ENCODE measurements at places on chromosomes 1 and 21.

GRCh38 chr1:21594935-21595897 lies 73.9 kb downstream of the RAP1GAP start:
- DNase-seq: peak; percentile 36

DNA sequence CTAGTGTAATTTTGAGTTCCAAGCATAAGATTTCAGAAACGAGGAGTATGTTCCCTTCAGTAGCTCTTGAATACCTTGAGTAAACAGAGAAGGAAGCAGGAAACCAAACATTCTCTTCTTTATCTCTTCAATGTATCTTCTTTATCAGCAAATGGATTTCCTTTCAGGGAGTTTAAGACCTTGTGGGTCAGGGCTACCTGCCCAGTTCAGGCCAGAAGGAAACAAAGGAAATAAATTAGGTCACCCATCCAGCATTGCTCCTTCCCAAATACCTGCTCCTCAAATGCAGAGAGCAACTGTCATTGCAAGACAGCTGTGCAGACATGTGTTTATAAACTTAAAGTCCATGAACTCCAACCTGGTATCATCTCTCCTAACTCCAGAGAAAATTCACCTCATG lies 130.1 kb upstream of the SOD1 start:
- no peak for DNase-seq

DNA sequence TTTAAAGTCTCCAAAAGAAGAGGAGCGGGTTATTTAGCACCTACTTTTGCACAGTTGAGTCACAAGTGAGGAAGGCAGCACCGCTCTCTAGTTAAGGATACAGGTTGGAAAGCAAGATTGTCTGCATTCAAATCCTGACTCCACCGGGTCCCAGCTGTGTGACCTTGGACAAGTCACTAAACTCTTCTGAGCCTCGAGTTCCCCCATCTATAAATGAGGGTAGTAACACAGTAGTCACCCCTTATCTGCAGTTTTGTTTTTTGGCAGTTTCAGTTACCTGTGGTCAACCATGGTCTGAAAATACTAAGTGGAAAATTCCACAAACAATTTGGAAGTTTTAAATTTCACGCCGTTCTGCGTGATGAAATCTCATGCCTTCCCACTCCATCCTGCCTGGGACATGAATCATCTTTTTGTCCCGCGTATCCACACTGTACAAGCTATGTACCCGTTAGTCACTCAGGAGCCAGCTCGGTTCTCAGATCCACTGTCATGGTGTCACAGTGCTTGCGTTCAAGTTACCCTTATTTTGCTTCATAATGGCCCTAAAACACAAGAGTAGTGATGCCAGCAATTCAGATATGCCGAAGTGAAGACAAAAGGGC lies 49.4 kb downstream of the CAPZB start:
- peak; percentile 71 for DNase-seq

DNA sequence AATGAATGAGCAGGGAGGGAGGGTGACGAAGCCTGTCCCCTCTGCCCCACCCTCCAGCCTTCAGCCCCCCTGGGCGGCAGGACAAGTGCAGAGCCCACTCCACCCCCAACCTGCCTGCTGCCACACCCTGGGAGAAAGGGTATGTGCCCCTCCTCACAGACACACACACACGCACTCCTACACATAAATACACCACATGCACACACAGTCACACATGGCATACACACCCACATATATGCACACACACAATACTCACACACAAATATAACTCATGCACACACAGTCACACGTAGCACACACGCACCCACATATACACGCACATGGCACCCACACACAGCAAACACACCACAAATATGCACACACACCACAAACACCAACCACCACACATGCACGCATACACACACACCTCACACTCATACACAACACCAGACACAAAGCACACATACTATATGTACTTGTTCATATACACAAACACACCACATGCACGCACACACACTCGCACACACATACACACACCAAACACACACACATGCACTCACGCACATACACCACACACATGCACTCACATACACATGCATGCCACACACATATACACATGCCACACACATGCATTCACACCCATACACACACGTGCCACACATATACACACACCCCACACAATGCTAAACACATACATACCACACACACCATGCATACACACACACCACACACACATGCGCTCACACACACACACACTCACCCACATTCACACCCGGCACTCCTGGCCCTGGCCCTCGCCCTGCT lies 16.4 kb downstream of the ITGB2 start:
- no peak for DNase-seq

DNA sequence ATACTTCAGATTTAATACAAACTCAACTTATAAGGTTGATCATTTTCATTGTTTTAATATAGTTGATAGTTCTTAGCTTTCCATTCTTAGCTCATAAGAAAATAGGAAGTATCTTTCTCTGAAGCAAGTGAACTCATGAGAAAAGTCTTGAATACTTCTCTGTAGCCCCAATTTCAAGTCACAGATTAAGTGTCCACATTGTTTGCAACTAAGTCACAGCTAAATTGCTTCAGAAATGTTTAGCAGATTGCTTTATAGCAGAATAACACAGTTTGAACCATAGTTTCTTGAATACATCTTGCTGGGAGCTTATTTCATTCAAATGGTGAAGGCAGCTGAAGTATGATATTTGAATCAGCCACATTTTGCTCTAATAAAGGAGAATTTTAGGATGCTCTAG lies 10.6 kb upstream of the PKN2 start:
- no peak for DNase-seq

GRCh38 chr1:117026361-117026760 lies 24.8 kb downstream of the CD101 start:
- no peak for DNase-seq

DNA sequence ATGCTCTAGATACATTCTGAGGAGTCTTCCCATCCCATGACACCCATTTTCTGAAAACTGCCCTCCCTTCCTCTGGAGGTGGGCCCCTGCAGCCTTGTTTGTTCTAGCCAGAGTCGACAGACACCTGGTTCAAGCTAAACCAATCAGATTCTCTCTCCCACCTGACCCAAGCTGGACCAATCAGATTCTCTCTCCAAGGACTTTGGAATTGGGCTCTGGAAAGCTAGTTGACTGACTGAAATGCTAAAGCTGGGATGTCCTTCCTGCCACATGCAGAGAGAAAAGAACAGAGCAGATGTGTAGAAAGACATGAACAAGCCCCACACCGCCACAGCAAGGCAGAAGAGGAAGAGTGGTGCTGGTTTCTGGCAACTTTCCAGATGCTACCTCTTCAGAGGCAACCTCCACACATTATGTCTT lies 24.6 kb downstream of the ASAP3 start:
- DNase-seq: no peak

DNA sequence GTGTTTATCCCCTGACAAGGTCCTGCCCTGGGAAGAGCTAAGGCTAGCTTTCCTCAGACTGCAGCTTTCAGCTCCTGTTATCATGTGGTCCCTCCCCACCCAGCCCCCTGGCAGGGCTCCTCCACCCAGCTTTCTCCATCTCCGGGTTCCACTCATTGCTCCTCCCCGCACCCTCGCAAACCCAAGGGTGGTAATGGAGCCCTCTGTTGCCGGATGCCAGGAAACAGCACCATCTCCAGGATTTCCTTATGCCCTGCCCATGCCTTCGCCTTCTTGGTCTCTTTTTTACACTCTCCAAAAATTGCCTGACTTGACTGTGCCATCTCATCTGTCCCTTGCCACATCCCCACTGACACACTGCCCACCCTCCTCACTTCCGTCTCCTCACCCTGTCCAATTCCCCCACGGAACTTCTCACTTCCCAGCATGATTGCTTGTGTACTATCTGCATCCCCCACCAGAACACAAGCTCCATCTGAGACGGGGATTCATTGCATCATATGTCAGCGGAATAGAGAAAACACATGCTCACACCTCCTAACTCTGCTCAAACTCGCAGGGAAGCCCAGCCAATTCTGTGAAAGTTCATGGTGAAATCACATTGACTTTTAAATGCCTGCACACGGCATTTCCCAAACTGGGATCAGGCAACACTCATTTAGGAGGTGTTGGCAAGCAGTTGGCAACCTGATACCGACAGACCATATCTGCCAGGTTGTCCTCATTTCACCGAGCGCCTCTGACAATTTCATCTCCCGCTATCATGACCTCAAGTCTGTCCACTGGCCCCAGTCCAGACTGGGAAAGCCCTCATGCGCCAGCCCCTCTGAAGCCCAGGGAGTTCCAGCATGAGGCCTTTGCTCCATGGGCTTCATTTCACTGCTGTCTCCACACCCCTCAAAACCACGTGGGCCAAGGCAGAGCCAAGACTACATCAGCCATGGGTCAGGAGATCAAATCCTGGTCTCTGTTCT lies 201.1 kb downstream of the MATN1 start:
- DNase-seq: peak; percentile 8

GRCh38 chr1:212554401-212554800 lies 54.2 kb upstream of the ATF3 start:
- peak; percentile 54 for DNase-seq

DNA sequence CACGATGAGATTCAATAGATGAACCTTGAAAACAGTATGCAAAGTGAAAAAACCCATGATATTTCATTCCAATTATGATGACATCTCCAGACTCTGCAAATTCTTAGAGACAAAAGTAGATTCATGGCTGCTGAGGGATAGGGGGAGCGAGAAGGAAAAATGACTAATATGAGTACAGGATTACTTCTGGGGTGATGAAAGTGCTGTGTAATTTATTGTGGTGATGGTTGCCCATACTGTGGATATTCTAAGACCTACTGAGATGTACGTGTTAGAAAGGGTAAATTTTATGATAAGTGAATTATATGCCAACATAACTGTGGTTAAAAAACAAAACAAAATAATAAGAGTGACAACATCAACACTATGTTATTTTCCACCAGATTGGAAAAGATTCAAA lies 18.9 kb upstream of the RGS7 start:
- DNase-seq: no peak

DNA sequence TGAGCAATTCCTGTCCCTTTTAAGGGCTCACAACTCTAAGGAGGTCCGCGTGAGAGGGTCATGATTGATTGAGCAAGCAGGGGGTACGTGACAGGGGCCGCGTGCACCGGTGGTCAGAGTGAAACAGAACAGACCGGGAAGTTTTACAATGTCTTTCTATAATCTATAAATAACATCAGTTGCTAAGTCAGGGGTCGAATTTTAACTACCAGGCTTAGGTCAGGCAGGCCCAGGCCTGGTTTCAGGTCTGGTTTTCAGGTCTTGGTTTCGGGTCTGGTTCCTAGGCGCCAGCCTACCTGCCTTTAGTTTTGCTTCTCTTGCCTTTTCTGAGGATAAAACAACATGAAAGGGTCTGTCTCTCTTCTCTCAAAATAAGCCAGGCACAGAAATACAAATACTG lies 476.0 kb upstream of the CAMK1G start:
- DNase-seq: no peak

All from IMR-90 (cell line).